ENCODE measurements at places on chromosomes 4 and X.

DNA sequence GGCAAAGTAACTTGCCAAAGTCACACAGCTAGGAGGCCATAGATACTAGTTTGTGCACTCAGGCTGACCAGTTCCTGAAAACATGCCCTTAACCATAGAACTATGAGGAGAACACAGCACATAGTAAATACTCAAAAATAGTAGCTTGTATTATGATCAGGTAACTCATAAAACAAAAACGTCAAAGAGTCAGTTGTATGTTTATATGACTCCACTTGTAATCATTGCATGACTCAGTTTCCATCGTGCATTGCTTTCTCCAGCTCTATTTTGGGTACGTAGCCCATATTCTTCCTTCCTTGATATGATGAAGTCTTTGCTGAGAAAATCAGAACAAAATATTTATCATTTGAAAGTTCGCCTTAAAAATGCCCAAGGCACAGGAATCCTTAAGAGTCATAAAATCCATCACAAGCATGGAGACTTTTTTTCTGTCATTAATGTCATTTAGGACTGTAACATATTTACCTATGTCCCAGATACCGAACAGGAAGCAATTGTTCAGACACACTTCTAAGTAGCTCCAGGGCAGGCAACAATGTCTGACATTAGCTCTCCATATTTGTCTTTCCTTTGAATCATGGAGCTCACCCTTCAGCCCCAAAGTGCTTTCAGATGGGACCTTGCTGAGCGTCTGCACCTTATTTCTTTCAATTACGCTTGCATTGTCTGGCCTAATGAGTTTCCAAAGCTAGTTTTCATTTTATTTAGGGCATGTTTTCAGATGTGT, 11.2 kb upstream of the MID1 start:
- DNase-seq = no peak

- DNase-seq = no peak
Observed at GRCh38 chrX:16239211-16239610, 71.9 kb downstream of the MAGEB17 start.

- DNase-seq = no peak
Observed at GRCh38 chr4:11436084-11436483, 7.4 kb upstream of the HS3ST1 start.

GRCh38 chrX:133482056-133482952, 67.0 kb upstream of the GPC4 start:
- DNase-seq = no peak

DNA sequence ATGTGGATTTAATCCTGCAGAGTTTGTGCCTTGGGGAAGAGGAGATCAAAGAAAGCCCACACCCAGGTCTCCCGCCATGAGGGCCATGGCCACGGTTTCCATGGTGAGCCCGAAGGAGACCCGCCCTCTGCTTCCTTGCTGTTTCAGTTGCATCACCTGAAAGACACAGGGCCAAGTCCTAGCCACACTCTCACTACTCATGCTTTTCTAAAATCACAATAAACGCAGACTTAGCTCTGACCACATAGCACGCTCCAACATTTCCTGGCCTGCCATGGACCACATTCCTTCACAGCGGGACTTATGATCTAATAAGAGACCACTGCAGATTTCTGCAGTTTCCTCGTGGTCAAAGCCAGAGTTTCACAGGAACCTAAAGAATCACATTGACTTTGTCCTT, 426.0 kb upstream of the NR3C2 start:
- no peak for DNase-seq

- no peak for DNase-seq
Observed at GRCh38 chr4:3422241-3422801, 19.4 kb upstream of the HGFAC start.

GRCh38 chr4:5069901-5070300, 18.6 kb downstream of the STK32B start:
- no peak for DNase-seq

GRCh38 chrX:153668423-153669173, 5.0 kb downstream of the PNCK start:
- no peak for DNase-seq

DNA sequence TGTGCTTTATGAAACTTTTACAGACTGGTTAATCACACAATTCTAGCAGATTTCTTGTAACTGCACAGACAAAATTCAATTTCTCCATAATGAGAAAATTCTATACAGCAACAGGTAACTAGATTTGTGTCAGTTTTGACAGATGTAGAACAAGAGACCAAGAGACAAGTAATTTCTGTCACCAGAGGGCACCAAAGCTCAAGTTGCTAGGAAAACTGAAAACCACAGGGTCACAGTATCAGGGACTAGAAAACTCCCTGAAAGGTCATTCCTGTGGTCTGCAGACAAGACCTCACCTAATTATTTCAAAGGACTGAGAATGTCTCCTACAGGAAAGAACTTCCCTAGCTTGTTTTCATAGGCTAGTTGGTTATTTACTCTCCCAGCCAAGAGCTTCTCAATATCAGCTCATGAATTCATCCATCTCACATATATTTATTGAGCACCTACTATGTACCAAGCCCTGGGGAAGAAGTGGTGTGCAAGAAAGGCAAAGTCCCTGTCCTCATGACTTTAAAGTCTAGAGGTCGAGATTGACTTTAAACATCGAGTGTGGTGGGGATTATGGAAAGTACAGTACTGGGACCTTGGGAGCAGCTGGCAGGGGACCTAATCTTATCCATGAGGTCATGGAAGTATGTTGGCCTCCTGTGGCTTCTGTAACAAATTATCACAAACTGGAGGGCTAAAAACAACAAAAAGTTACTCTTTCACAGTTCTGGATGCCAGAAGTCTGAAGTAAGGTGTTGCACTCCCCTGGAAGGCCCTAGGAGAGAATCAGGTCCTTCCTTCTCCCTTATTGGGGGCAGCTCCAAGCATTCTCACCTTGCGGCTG, 47.8 kb upstream of the SETD7 start:
- DNase-seq = peak; percentile 55

- DNase-seq = no peak
Observed at GRCh38 chrX:34401411-34401810, 255.7 kb downstream of the TMEM47 start.

- DNase-seq = no peak
Observed at GRCh38 chrX:9983441-9983840, 16.3 kb downstream of the CLDN34 start.

DNA sequence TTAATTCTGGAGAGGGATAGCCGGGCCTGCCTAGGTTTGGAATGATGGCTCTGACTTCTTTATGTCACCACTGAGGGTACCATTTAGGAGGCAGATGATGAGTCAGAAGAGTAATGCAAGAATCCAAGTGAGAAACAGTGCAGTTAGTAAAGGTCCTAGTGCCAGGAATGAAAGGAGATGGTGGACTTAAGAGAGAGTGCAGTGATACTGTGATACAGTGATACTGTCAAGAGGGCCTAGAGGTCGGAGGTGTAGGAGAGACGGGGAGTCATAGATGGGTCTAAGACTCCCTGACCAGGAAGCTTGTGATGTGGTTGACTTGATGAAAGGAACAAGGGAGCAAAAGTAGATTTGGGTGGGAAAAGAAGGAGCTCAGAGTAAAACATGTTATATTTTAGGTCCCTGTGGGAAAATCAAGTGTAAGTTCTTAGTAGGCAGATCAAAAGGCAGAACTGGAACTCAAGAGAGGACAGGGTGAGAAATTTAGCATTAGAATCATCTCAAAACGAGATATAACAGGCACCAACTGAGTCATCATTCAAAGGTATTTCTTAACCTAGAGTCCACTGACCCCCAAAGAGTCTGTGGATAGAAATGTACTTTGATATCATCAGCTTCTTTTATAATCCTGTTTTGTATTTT, 85.0 kb downstream of the NFKB1 start:
- no peak for DNase-seq

- DNase-seq = no peak
Observed at GRCh38 chrX:104282166-104282725, 27.5 kb upstream of the ESX1 start.

DNA sequence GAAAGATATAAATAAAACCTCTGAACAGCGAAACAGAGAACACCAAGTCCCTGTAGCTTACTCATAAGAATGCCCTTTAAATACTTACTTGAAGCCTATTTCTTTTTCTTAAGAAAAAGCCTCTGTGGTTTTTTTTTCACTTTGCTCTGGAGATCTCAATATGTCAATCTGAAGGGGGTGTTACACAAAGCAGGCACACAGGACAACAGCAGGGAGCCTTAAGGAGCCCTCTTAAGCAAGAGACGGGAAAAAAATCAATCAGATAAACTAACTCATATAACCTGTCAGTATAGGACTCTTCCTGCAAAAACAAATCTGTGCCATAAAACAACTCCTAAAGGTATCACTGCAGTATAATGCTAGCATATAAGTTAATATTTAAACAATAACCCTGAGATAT, 611.1 kb upstream of the ATOH1 start:
- no peak for DNase-seq

DNA sequence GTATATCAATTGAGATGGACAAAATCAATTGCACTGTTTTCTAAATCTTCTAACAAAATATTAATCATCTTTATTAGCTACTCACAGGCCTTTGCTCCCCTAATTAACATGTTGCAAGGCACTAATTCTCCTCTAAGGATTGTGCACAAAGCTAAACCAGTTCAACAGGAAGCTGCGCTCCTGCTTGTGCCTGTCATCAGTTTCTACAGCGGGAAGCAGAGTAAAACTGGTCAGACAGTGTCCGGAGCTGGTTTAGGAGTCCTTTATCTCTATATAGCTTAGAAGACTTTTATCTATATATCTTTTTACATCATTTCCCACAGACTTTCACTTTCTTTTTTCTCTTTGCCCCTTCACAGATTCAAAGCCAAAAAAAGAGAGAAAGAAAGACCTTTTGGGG, 79.1 kb downstream of the ELOVL6 start:
- no peak for DNase-seq

DNA sequence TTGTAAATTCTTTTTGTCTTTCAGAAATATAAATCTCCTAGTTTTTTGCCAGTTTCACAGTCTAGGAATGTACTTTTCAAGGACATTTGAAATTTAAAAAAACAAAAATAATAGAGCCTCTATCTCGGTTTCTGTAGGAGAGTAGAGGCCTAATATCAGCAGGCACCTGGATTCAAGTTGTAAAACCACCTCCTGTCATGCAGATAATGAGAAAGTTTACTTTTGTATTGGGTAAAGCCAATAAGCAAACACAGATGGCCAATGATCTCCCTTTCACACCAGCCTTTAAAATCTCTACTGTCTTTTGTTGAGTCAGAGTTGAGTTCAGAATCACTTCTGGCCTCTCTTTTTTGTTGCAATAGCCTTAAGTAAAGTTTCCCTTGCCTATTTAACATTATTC, 1499.9 kb downstream of the PCDH18 start:
- no peak for DNase-seq

DNA sequence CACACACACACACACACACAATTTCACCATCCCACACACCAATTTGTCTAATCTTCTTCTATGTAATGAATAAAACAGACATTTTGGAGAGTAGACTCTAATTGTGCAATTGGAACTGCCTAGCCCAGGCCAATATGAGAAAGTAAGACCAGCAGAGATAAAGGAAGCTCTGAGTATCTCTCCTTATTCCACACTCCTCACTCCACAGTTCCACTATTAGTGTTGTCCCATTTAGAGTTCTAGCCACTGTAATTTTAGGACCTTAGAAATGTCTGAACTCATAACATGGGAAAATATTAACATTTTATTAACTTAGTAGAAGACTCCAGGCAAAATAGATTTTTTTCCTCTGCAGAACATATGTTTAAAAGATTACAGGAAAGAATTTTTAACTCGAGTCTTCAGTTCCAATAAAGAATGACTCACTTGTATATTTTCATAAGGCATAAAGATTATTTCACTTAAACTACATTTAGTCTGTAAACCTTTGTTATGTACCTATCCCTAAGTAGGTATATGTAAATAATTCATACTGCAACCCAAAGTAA, 297.6 kb upstream of the INTU start:
- DNase-seq = no peak

All from activated naive CD4-positive, alpha-beta T cell treated with anti-CD3 and anti-CD28 coated beads for 36 hours (primary cell).